ENCODE measurements at places on chromosomes 11 and 22.

GRCh38 chr11:69968396-69969347 is 109.4 kb upstream of the ANO1 start:
- no peak for DNase-seq

GRCh38 chr11:29260939-29261705 is 755.7 kb downstream of the KCNA4 start:
- no peak for DNase-seq

DNA sequence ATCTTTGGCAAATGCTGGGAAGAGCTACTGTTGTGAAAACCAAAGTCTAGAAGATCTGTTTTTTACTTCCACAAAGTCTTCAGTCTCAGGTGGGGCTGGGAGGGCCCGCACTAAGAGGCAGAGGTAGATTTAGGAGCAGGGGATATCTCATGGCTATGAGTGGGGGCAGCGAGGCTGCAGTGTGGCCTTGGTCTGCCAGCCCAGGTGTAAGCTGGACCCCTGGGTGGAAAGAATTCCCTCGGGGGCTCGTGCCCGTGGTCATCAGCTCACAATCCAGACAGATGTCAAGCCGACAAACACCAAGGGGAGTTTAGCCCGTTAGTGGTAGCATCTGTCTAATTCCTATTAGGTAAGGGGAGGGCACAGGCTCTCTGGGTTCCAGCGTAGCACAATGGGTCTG is 9.0 kb downstream of the PKNOX2 start:
- no peak for DNase-seq

DNA sequence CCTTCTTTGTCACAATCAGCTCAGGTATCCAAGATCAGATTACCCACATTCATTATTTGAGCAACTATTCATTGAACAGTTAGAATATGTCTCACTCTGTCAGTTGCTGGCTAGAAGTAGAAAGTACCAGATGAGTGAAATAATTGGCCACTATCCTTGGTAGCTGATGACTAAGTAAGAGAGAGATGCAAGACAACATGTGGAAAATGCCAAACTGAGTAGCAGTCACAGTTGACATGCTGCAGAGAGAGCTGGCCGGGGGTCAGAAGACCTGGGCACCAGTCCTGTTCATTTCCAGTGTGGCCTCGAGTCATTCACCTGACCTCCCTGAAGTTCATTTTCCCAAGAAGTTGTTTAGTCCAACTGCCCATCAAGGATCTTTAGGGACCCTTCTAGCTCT is 22.5 kb upstream of the SMIM35 start:
- no peak for DNase-seq

DNA sequence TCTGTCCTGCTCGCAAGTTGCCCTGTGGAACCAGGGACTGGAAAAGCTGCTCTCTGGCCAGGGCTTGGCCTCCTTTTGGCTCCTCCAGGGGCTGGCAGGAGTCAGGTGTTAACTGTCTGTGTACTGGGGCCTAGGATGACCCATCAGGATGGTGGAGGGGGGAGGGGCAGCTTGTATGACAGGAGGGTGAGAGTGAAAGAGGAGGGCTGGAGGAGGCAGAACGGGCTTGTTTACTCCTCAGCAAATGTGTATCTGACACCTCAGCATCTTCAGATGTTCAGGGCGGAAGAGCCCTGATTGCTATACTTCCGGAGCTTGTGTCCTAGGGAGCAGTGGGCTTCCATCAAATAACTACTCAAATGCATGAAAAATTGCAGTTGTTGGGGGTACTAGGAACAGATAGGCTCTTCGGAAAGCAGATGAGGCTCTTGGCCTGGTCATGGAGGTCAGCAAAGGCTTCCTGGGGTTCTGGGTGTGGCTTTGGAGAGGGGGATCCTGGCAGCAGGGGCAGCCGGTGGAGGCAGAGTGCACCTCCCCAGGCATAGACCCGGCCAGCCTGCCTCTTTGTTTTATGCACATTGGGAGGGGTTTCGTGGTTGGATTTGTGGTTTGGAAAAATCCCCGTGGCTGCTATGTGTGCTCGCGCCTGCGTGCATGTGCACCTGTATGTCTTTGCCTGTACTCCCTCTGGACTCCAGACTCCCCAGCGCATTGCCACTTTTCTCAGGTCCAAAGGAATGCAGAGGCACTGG is 31.2 kb downstream of the CD82 start:
- peak; percentile 69 for DNase-seq

DNA sequence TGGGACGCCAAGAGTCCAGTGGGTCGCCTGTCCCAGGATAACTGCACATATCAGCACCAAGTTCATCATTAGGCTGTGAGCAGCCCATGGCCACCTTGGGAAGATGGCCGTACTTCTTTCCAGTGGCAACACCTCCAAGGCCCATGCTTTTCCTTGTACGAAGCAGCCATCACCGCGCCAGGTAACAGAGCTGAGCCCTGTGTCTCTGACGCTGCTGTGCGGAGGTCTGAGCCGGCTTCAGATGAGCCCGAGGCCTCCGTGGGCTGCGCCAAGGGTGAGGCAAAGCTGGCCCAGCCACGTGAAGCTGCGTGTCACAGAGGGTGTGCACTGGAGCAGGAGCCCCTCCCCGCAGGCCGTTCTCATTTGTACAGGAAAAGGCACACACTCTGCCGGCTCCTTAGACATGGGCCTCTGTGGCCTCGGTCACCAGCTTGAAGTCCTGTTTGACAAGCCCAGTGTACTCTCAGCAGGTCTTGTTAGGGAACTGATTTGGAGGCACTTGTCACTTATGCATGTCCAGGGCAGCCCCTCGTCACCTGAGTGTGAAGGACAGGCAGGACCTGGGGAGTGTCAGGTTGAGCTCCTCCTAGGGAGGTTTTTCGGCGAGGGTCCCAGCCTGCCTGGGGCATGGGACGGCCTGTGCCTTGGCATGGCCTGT is 401.5 kb downstream of the TBC1D22A start:
- DNase-seq = no peak

- DNase-seq = no peak
Measured at GRCh38 chr11:109384873-109385272, 37.1 kb upstream of the C11orf87 start.

- no peak for DNase-seq
Measured at GRCh38 chr11:114257621-114258558, 38.3 kb upstream of the NNMT start.

- DNase-seq = no peak
Measured at GRCh38 chr11:86140334-86140990, 71.6 kb upstream of the PICALM start.

GRCh38 chr11:28539239-28540030 is 431.2 kb downstream of the METTL15 start:
- no peak for DNase-seq

- DNase-seq = no peak
Measured at GRCh38 chr11:40388097-40388818, 1071.2 kb downstream of the LRRC4C start.

- no peak for DNase-seq
Measured at GRCh38 chr11:7138051-7138450, 49.3 kb downstream of the RBMXL2 start.

DNA sequence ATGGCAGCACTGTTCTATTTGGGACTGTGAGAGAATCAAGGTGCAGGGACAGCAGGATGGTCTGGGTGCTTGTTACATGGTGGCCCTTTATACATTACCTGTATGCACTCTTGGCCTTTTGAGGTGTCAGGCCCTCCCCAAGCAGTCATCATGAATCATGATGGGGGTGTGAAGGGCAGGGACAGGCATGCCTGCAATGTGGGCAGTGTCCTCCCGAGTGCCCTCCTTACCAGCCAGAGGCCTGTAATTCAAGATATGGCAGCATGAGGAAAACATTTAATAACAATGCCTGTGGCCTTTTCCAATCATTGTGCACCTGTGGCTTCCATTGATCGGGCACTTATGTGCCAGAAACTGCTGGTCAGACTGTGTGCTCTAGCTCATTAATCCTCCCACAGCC is 25.5 kb upstream of the CYP2D6 start:
- DNase-seq = no peak

GRCh38 chr11:118659314-118659952 is 20.0 kb downstream of the TREH start:
- peak; percentile 94 for DNase-seq

GRCh38 chr22:23289851-23290724 is 109.8 kb downstream of the BCR start:
- peak; percentile 71 for DNase-seq

GRCh38 chr11:3815845-3816244 is 7.5 kb downstream of the PGAP2 start:
- no peak for DNase-seq

DNA sequence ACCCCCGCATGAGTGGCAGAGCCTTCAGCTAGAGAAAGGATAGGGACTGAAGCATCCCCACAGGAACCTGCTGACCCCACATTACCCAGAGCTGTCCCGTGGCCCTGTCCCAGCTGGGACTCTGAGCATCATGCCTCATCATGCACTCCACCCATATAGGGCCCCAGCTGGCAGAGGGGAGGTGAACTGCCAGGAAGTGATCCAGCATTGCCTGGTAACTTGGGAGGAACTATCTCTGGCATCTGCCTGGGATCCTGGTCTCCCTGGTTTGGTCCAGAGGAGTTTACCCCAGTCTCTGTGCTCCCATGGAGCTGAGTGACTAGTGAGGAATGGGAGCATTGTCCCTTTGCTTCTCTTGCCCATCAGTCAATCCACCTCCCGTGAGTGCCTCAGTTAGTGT is 228.8 kb downstream of the GRIK4 start:
- DNase-seq = no peak

- no peak for DNase-seq
Measured at GRCh38 chr22:39543095-39543494, 10.5 kb upstream of the RPS19BP1 start.

GRCh38 chr11:59336176-59336575 is 22.5 kb upstream of the OR5AN1 start:
- no peak for DNase-seq

- DNase-seq = no peak
Measured at GRCh38 chr11:61928606-61929005, 11.2 kb upstream of the RAB3IL1 start.

DNA sequence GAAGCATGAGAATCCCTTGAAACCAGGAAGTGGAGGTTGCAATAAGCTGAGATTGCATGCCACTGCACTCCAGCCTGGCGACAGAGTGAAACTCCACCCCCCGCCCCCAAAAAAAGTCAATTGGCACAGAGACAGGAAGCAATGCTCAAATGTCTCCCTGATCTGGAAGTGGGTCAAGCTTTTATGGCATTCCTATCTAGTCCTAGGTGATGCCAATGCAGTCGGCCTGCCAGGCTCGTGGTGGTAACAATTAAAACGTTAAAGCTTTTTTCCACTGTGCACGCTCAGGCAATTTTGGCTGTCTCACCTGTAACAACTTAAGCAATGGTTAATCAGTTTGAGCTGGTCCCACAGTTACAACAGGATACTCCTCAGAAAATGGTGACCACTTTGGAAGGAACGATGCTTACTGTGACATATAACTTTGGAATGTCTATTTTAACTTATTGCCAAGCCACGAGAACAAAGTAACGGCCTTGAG is 18.9 kb upstream of the PISD start:
- no peak for DNase-seq

- no peak for DNase-seq
Measured at GRCh38 chr11:77125191-77125590, 2.9 kb upstream of the MYO7A start.

- no peak for DNase-seq
Measured at GRCh38 chr11:117684731-117685130, 112.3 kb downstream of the DSCAML1 start.

DNA sequence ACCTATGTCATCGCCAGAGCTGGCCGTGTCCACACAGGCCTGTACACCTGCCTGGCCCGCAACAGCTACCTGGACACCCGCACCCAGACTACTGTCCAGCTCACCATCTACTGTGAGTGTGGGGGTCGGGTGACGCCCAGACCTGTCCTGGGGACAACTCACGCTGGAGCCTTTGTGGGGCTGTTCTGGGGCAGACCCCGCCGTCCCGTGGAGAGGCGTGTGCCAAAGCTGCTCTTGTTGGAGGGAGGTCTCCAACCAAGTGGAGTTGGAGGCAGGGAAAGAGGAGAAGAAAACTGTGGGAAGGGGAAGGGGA is 4.3 kb downstream of the VSIG10L2 start:
- no peak for DNase-seq

DNA sequence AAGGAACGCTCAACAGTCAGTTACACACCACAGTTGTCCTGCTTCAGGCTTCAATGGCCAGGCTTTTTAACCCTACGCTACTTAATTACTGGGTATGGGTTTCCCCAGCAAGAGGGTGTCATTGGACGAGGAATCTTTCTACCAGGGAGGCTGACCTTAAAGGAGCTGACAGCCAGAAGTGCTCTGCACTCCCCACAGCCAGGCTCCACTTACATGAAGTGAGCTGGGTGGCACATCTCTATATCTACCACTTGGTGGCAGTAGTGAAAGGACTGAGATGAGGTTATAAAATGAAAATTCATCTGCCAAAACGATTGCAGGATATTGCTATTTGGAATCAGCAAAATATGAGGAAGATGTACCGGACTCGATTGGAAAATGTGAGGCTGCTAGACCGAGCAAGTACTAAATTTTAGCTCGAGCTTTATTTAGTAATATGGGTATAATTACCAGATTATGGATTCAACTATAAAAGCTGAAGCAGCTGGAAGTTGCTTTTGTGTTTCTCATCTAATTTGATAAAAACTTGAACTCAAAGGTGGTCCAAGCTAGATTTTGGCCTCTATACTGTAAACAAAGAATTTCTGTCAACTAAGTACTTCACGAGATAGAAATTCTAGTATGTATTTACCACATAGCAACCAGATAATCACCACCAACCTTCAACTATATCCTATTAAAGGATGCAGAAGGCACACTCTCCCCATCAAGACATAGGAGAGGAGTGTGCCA is 53.9 kb upstream of the CEP126 start:
- DNase-seq = peak; percentile 1

GRCh38 chr11:72781313-72782080 is 12.3 kb downstream of the STARD10 start:
- DNase-seq = peak; percentile 57

- DNase-seq = no peak
Measured at GRCh38 chr11:26187639-26188038, 144.3 kb upstream of the ANO3 start.

DNA sequence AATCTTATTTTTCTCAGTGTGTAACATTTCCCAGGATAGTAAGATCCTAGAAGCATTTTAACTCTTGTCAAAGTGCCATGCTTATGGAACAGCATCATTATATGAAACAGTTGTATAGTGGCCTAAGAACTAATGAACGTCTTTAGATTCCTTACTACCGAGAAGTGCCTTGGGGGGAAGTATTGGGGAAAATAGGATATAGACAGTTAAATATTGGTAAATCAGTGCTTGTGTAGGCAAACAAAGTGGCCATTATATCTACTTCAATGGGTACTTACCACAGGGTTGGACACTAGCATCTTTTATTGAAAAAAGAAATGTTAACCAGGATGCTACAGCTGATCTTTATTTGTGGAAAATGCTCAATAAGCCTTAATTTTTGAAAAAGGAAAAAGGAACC is 11.3 kb downstream of the FAR1 start:
- DNase-seq = no peak

GRCh38 chr11:134578807-134579723 is 167.0 kb upstream of the B3GAT1 start:
- DNase-seq = no peak

DNA sequence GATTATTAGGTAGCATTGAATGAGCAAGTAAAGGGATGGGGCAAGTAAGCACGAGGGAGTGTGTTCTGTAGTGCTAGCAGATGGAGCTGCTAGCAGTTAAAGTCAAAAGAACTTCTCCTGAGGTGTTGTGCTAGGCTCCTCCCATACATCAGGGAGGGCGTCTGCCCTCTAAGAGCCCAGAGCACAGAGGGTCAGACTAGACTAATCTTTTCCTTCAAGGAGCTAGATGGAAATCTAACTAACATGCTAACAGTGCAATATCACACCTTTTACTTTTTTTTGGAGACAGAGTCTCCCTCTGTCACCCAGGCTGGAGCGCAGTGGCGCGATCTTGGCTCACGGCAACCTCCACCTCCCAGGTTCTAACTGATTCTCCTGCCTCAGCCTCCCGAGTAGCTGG is 3.2 kb upstream of the PLA2G6 start:
- DNase-seq = no peak

- DNase-seq = no peak
Measured at GRCh38 chr11:121503051-121503450, 50.3 kb upstream of the SORL1-AS1 start.

Measured in stimulated activated CD4-positive, alpha-beta T cell treated with anti-CD3 and anti-CD28 coated beads, Interleukin-2, amount 100 ng/mL, for 24 hours (primary cell).